ENCODE measurements at places on chromosomes 2 and 18.

GRCh38 chr2:161068670-161069069, 91.6 kb upstream of the TANK start:
- no peak for DNase-seq

DNA sequence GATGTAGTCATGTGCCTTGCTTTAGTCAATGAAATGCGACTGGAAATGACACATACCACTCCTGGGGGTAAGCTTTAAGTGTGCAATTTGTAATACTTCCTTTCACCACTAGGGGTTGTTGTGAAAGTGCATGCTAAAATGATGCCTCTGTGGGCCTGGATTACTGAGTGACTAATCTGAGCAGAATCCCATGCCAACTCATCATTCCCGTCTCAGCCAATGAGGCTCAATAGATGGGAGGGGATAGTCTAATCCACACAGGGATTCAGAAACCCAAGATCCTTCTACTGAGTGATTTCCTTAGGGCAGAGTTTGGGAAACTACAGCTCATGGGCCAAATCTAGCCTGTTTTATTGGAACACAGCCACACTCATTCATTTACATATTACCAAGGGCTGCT, 54.0 kb downstream of the HRH4 start:
- peak; percentile 94 for DNase-seq

DNA sequence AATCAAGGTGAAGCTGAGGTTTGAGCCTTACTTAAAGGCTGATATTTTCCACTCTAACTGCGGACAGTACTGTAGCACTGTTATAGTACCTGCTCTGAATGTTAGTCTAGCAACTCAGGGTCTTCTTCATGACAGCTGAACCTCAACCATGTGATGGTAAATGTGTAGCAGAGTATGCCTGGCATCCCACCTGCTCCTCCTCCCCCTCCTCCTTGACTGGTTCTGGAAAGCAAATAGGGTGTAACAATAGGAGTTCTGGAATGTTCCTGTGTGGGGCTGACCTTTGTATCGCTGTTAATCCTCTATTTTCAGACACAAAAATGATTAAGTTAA, 447 bp upstream of the CCL20 start:
- DNase-seq: no peak

GRCh38 chr18:43819873-43820272, 542.6 kb upstream of the SYT4 start:
- no peak for DNase-seq

DNA sequence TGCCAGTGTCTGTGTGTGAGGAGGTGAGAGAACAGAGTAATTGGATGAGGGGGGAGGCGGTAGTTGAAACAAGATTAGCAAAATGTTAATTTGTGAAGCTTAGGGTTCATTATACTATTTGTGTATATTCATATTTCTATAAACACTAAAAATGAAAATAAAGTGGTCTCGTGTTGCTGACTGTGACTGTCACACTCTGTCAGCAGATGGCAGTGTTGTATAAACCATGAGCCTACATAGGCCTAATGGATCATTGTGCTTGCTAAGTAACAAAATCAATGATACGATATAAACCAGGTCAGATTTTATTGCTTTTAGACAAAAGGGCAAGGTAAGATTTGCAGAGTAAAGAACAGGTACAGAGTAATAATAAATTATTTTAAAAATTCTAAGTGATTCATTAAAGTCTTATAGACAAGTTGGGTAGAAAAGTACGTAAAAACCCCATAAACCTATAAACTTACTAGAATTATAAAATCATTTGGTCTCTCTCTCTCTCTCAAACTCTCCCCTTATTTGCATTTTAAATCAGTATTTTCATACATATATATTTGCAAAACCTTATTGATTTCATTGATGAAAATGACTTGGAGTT, 182.7 kb downstream of the RPIA start:
- peak; percentile 62 for DNase-seq

DNA sequence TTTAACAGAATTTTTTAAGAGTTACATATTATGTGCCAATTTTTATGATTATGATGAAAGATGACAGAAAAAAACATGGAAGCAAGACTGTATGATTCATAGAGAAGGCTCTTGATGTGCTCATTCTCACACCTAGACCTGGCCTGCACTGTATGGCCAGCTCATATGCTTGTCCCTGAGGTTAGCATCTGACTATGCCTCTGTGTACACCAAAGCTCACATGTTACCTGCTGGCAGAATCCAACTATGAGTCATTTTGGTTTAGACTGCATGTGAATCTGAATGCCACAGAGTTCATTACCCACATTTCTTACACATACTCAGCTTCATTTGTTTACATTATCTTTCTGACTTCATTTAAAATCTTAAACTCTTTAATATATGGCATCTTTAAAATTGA, 139.0 kb downstream of the DSC3 start:
- no peak for DNase-seq

- no peak for DNase-seq
Observed at GRCh38 chr2:102888514-102888913, 126.7 kb downstream of the TMEM182 start.

DNA sequence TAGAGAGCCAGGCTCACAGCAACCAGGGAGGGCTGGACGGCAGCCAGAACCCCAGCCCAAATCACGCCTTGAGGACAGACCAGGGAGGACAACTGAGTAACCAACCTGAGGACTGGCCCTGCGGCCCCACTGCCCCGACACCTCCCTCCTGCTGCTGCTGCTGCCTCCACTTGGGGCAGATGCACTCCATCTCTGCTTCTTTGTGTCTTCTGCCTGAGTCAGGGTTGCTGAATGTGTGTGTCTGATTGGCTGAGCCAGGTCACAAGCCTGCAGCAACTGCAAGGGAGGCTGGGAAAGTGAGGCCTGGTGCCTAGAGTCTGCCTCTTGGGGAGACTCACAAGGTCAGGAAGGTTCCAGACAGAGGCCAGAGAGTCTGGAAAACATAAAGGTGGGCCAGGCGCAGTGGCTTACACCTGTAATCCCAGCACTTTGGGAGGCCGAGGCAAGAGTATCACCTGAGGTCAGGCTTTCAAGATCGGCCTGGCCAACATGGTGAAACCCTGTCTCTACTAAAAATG, 83.4 kb downstream of the ZFP36L2 start:
- peak; percentile 70 for DNase-seq

DNA sequence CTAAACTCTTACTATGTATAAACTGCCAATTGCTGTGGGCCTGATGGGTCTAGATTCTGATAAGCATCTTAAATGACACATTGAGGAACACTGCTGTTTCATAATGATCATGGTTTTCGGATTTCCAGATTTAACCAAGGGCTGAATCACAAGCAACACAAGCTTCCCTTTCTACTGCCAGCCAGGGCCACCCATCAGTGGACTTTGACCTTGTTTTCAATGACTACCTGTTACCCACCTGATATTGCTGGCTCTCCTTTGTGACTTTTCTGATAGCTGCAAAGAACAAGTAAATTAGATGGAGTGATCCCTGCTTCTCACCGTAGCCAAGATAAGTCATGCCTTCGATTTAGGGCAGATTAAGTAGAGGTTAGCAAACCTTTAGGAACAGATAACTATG, 259.0 kb downstream of the PAX3 start:
- DNase-seq: no peak

- DNase-seq: no peak
Observed at GRCh38 chr18:25237571-25238267, 114.2 kb downstream of the ZNF521 start.

DNA sequence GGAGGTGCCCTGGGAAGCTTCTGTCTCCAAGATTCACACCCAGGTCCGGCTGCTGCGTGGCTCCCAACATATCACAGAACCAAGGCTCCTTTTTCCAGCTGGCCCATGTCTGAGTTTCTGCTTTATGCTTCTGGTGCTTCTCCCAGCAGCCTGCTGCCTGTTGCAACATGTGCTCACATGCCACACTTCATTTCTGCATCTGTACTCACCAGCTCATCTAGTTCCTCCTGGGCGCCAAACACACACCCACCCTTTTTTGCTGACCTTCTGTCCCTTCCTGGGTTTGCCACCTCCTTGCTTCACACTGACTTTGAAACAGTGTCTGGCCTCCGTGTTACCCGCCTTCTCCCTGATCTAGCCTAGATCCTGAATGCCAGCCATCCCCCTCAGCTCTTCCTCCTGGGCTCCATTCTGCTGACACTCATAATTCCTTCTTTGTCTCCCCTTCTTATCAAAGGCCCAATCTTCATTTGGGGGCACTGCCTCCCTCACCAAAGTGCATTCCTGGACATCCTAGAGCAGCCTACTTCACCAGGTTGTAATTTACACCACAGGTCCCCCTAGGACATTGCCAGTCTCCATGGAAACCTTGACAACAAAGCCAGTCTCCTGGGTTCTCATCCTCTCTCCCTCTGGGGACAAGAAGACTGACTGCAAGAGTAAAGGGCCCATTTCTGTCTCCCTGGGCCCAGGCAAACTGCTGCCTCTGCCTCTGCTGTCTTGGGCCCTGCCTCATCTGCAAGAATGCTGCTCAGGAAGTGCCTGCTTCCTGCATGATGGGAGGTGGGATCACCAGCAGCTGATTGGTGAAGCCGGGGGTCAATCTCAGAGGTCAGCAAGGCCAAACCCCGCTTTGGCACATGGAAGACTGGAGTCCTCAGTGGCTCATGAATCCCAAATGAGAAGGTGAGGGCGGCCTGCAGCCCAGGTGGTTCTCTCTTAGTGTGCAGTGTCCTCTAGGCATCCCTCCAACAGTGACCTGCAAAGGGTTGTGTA, 13.9 kb upstream of the PROM2 start:
- DNase-seq: peak; percentile 23

DNA sequence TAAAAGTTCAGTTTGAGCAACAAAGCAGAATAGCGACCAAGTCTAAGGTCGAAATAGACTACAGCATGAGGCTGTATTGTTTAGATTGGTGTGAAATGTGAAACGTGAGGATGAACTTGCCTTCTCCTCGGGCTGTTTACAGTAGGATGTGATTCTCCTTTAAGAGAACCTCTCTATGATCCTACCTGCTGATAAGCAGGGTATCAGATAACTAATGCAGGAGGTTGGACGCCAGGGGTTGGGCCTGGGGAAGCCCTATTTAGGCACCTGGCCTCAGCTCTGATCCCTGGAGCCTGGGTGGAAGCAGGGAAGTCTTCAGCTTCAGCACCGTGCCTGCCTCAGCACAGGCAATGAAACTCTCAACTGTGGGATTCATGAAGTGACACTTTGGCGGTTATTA, 11.4 kb downstream of the CRYGD start:
- peak; percentile 95 for DNase-seq
